Activated CD8-positive, alpha-beta memory T cell treated with anti-CD3 and anti-CD28 coated beads for 1 hour (primary cell): ENCODE measurements at places on chromosomes 16 and 17.

DNA sequence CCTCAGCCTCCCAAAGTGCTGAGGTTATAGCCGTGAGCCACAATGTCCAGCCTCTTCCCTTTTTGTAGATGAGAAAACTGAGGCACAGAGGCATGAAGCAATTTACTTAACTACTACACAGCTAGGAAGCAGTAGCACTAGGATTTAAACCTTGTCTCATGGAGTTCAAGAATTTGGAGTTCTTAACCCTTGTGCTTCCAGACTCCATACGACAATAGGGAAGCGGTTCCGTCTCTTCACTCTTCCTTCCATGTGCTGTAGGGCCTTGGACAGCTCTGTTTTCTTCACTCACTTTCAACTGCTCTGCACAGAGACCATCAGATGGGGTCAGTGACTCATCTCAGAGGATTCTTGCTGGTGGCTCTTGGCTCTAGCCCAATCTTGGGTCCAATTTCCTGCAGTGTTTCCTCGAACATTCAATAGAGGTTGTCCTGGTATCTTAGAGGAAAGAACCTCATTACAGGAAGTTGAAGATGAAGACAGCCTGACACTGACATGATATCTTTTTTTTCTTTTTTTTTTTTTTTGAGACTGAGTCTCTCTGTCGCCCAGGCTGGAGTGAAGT is 19.3 kb downstream of the ITGAL start:
- no peak for DNase-seq

- DNase-seq, result no peak
These were observed 124.8 kb downstream of the ABCC1 start for GRCh38 chr16:16073891-16074881.

DNA sequence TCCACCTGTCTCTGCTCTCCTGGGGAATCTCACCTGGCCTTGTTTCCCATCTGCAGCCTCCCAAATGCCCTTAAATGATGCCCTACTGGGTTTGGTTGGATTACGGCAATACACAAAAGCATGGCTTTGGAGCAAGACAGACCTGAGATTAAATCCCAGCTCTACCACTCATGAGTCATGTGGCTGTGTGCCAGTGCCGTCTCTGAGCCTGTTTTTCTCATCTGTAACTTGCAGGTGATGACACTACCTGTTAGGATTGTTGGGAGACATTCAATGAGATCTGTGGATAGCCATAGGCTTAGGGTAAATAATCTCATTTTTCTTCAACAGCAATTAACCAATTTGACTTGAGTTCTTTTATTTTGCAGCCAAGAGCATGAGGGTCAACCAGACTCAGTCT is 240.3 kb downstream of the MAF start:
- DNase-seq, result no peak

DNA sequence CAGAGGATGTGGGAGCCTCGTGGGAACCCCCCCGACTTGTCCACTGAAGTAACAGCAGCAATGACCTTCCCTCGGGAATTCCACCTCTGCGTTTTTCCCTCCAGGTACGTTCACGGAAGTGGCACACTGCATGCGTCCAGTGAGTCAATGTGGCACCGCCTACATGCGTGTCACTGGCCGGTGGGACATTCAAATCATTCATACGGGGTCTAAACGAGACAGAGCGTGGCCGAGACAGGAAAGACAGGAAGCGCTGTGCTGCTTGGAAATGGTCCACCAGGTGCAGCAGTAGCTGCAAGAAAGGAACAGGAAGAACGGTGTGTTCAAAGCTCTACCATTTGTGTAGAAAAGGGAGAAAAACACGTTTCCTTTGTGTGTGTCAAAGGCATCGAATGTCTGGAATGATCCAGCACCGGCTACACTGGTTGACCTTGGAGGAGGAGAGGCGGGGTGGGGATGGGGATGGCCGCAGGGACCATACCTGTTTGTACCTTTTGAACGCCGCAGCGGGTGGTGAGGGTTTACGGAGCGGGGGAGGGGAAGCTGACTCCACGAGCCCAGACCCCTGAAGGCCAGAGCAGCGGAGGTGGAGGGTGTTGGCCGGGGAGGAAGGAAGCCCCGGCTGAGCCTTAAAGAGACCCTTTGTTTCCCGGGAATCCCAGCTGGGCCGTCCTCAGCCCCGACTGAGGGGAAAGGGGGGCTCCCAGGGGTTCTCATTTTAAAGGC is 1.7 kb upstream of the PGAP6 start:
- DNase-seq, result no peak

GRCh38 chr16:85718682-85719081 is 29.9 kb upstream of the GINS2 start:
- DNase-seq, result no peak

DNA sequence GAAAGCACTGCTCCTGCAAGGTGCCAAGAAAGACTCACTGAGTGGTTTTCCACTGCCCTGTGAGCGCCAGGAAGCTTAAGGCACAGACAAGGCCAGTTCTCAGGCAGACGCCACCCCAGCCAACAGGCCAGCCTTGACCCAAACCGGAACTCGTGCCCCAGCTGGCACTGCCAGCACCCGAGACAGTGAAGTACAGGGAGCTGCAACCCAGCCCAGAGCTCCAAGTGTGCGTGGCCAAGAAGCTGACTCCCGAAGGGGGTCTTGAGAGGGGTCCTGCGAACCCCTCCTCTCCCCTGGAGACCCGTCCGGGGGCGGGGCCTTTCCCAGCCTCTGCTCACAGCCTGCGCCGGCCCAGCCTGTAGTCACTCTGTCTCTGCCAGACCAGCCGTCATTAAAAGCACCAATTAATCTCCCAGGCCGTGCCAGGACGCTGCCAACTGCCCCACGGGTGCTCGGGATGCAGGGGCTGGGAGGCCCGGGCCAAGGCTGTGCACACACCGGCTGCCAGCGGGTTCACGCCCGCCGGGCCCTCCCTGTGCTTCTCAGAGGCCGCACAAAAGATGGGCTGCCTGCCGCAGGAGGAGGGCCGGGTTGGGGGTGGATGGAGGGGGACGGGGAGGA is 4.4 kb upstream of the SOX8 start:
- DNase-seq, result no peak

- no peak for DNase-seq
These were observed 15.0 kb downstream of the THUMPD1 start for GRCh38 chr16:20726661-20727060.

GRCh38 chr17:82882715-82883418 is 43.0 kb upstream of the ZNF750 start:
- peak; percentile 64 for DNase-seq

DNA sequence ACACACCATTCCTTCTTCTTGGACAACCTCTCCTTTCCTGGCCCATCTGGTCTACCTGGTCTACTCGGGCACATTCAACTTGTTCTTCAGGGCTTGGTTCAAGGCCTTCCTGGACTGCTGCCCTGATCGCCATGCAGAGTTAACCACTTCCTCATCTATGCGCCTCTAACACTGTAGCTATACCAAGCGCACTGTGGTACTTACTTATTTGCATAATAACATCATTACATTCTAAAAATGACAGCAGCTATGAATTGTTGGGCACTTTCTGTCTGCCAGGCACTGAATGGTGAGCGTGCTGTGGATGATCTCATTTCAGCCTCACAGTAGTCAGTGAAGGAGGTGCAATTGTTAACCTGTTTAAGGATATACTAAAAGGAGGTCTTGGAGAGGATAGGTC is 66.9 kb upstream of the SDK2 start:
- no peak for DNase-seq

DNA sequence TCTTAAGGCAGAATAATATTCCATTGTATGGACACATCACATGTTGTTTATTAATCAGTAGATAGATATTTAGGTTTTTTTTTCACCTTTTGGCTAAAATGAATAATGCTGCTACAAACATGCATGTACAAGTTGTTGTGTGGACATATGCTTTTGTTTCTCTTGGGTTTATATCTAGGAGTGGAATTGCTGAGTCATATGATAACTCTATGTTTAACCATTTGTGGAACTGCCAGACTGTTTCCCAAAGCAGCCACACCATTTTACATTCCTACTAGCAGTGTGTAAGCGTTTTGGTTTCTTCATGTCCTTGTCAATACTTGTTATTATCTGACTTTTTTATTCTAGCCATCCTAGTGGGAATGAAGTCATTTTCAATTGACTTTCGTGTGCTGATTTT is 21.3 kb downstream of the CYLD start:
- DNase-seq, result no peak

DNA sequence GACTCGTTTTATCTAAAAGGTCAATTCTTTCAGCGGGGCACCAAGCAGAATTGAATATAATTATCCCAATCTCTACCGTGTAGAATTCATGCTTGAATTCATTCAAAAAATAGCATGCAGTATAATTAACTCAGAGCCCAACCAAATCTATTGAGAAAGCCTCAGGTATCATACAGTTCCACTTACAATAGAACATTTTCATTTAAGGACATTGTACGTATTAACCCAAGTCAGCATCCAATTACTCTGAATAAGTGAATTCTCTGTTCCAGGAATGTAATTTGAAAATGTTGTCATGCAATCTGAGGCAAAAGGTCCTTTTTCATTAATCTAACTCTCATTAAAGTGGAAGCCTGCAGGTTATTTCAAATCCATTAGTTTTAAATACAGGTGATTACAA is 78.5 kb downstream of the SALL1 start:
- no peak for DNase-seq

GRCh38 chr17:17770632-17771044 is 66.1 kb downstream of the SREBF1 start:
- no peak for DNase-seq

DNA sequence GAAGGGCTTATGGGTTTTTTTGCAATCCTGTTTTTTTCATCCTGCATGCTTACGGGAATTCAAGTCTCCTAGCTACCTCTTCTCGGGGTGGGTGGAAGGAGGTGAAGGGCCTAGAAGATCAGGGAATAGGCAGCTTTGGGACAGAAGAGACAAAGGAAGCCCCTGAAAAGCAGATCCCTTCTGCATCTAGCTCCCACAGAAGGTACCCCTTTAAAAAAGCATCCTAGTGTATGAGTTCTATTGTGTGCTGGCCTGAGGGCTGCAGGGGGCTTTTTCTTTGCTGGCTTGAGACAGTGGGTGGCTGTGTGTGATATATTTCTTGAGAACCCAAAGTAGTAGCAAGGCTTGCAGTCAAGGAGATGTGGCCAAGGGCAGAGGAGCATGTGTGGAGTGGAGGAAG is 330.5 kb downstream of the MAF start:
- DNase-seq, result no peak

GRCh38 chr16:71572497-71573116 is 4.3 kb downstream of the TAT start:
- DNase-seq, result no peak
